Activated naive CD8-positive, alpha-beta T cell treated with anti-CD3 and anti-CD28 coated beads, Interleukin-2, amount 10 ng/mL, durations not matched to agents 7 days and 5 days (primary cell): ENCODE measurements at places on chromosomes 1 and 21. TPM values are rescaled to one million over a fixed set of nuclear protein-coding genes. Genes with fewer than 3 reads are reported as not detected.

DNALI1 gene
- total RNA-seq, result 0.11 TPM

TFF1 gene
- not detected for total RNA-seq

VHLL gene
- not detected for total RNA-seq

FAM76A gene
- total RNA-seq, result 17.5 TPM

S100A8 gene
- total RNA-seq, result 1.2 TPM

BEST4 gene
- 1.3 TPM for total RNA-seq

ADAM30 gene
- total RNA-seq, result not detected

TSTD1 gene
- 84.9 TPM for total RNA-seq

MAGI3 gene
- 5.8 TPM for total RNA-seq

TPTE gene
- not detected for total RNA-seq

SPRR2D gene
- not detected for total RNA-seq

ANKRD65 gene
- total RNA-seq, result not detected

SLAMF1 gene
- 41.3 TPM for total RNA-seq

CYP4A22 gene
- not detected for total RNA-seq

FAM72D gene
- total RNA-seq, result 11.1 TPM

SLAMF6 gene
- total RNA-seq, result 48.1 TPM

SLC44A5 gene
- total RNA-seq, result 0.89 TPM

C1orf53 gene
- not detected for total RNA-seq

GUCA2A gene
- total RNA-seq, result not detected
